ENCODE measurements at places on chromosomes 5 and 9. TPM values are rescaled to one million over a fixed set of nuclear protein-coding genes. Genes with fewer than 3 reads are reported as not detected.

CNTLN gene
- 19.7 TPM for total RNA-seq

PHPT1 gene
- 52.5 TPM for total RNA-seq

GRCh38 chr5:66516550-66516949 lies 79.6 kb upstream of the MAST4 start:
- no peaks in the 10 kb centered on the region for H3K36me3 ChIP-seq
- DNase-seq = no peak
- H3K27me3 ChIP-seq = no peaks in the 10 kb centered on the region
- H3K4me1 ChIP-seq = no peaks in the 10 kb centered on the region
- no peak overlapping the region for H3K27ac ChIP-seq

GRCh38 chr5:10262995-10263394 lies 12.9 kb downstream of the CCT5 start:
- DNase-seq = no peak
- no peaks in the 10 kb centered on the region for H3K4me1 ChIP-seq
- no peak overlapping the region for H3K4me3 ChIP-seq
- peaks cover 7% of the 10 kb centered on the region for H3K36me3 ChIP-seq

GRCh38 chr9:134938346-134939079 lies 20.8 kb upstream of the FCN1 start:
- no peaks in the 10 kb centered on the region for H3K27me3 ChIP-seq
- H3K4me1 ChIP-seq = peaks cover 7% of the 10 kb centered on the region
- H3K27ac ChIP-seq = no peak overlapping the region
- DNase-seq = no peak
- H3K36me3 ChIP-seq = no peaks in the 10 kb centered on the region

DNA sequence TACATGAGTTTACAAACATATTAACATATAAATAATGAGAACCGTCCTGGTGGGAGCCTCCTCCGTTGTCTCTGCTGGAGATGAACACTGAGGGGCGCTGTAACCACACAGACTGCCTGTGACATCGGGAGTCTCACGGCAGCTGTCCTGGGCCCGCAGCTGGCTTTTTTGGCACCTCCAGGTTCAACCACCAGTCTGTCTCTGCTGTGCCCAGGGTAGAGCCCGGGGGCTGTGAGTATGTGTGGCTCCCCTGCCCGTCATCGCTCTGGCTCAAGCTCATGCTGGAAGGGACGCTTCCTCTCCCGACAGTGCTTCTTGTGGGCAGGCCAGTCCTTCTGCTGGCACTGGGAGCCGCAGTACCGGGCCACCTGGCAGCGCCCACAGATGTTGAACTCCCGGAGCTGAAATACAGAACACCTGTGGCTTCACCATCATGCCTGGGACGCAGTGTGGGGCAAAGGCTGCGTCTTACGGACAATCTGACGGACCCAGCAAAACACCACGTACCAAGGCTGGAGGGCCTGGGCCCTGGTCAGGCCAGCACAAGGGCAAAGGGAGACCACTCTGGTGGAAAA lies 3.6 kb upstream of the DPH7 start:
- no peaks in the 10 kb centered on the region for H3K27me3 ChIP-seq
- no peak overlapping the region for H3K4me3 ChIP-seq
- DNase-seq = no peak

DNA sequence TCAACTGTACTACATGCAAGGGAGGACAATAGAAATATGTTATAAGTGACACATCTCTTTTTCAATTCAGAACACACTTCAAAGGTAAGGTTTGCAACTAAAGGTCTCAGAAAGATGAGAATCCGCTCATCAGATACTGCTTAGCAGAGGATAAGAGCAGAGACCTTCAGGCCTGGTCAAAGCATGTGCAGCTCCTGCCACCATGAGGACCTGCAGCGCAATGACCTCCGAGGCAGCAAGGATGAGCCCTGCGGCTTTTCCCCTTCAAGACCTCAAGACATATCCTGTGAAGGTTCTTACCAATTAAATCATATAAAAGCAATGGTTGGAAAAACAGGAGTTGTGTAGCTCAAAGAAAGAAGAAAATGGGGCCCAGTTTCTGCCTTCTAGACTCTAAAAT lies 135.8 kb downstream of the TRIM36 start:
- H3K4me1 ChIP-seq = no peaks in the 10 kb centered on the region
- no peaks in the 10 kb centered on the region for H3K36me3 ChIP-seq
- no peak overlapping the region for H3K4me3 ChIP-seq
- H3K27ac ChIP-seq = no peak overlapping the region
- H3K27me3 ChIP-seq = no peaks in the 10 kb centered on the region

- no peak for DNase-seq
- no peaks in the 10 kb centered on the region for H3K36me3 ChIP-seq
- no peak overlapping the region for H3K4me3 ChIP-seq
- no peaks in the 10 kb centered on the region for H3K4me1 ChIP-seq
- no peaks in the 10 kb centered on the region for H3K27me3 ChIP-seq
- H3K27ac ChIP-seq = no peak overlapping the region
These were observed 26.0 kb downstream of the CRHBP start for GRCh38 chr5:76978869-76979268.

- no peaks in the 10 kb centered on the region for H3K27me3 ChIP-seq
- H3K27ac ChIP-seq = no peak overlapping the region
- no peak overlapping the region for H3K4me3 ChIP-seq
- no peaks in the 10 kb centered on the region for H3K36me3 ChIP-seq
- no peaks in the 10 kb centered on the region for H3K4me1 ChIP-seq
These were observed 44.8 kb downstream of the ROR2 start for GRCh38 chr9:91905237-91905650.

GRCh38 chr5:137348759-137349158 lies 150.4 kb downstream of the SPOCK1 start:
- no peaks in the 10 kb centered on the region for H3K36me3 ChIP-seq
- H3K27ac ChIP-seq = no peak overlapping the region
- no peak overlapping the region for H3K4me3 ChIP-seq
- no peaks in the 10 kb centered on the region for H3K4me1 ChIP-seq
- H3K27me3 ChIP-seq = no peaks in the 10 kb centered on the region

GRCh38 chr5:58149345-58149744 lies 310.5 kb downstream of the PLK2 start:
- DNase-seq = no peak
- H3K4me1 ChIP-seq = no peaks in the 10 kb centered on the region
- H3K36me3 ChIP-seq = no peaks in the 10 kb centered on the region

DNA sequence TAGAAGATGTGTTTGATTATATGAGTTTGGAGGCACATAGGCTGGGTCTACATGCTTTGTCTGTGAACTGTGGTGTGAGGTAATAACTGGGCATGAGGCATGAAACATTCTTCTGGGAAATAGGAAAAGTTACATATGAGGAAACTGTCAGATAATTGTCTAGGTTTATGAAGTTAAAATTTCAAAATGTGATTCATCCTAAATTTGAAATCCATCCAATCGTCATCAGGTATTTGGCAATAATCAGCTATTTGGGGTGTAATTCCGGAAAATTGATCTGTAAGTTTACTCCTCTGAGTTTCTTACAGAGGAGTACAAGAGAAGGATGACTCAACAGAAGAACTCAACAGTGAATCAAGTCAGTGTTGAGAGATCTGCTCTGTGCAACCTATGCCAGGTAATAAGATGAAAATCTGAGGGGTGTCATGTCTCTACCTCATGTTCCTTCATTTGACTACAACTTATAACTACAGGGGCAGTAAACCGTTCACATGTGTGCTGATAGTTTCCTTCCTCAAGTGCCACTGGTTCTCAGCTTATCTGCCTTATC lies 1171.6 kb upstream of the CDH18 start:
- no peaks in the 10 kb centered on the region for H3K4me1 ChIP-seq
- H3K27ac ChIP-seq = no peak overlapping the region
- H3K4me3 ChIP-seq = no peak overlapping the region

DNA sequence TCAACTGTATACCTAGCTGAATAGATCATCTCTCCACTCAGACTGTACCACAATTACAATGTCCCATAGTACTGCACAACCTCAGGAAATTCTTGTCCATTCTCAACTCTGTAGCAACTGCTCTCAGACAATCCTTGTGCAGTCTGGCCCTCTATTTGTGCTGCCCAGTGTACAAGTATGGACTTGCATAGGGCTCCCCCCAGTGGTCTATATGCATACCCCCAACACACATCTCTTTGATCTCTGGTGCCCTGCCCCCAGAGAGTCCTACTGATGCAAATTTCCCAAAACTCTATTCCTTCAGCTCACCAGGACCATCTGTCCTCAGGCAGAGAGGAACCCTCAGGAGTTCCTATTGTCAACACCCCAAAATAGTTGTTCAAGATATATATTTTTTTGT lies 205.3 kb downstream of the SLCO4C1 start:
- no peak for DNase-seq
- H3K4me1 ChIP-seq = no peaks in the 10 kb centered on the region
- H3K27ac ChIP-seq = no peak overlapping the region
